ENCODE measurements at places on chromosomes 11 and 22. TPM values are rescaled to one million over a fixed set of nuclear protein-coding genes. Genes with fewer than 3 reads are reported as not detected.

The CLNS1A gene
- total RNA-seq = 387 TPM

The NPAS4 gene
- not detected for total RNA-seq

The DUSP8 gene
- 0.07 TPM for total RNA-seq

The UBQLN3 gene
- not detected for total RNA-seq

The AGBL2 gene
- 0.13 TPM for total RNA-seq

The RPS3 gene
- 2,311 TPM for total RNA-seq

The MUC5B gene
- 0.03 TPM for total RNA-seq

The OR10G7 gene
- not detected for total RNA-seq

The RFPL3 gene
- not detected for total RNA-seq

The OR5AR1 gene
- total RNA-seq = not detected

The PANX3 gene
- not detected for total RNA-seq

The PRAME gene
- total RNA-seq = 93.2 TPM

The OR10A2 gene
- total RNA-seq = not detected

The RIBC2 gene
- total RNA-seq = 1.1 TPM

The OR8D4 gene
- total RNA-seq = not detected

The C22orf42 gene
- total RNA-seq = not detected

The ELF5 gene
- total RNA-seq = not detected

The KCNJ1 gene
- total RNA-seq = not detected

The METTL15 gene
- total RNA-seq = 12.1 TPM

The UPK3A gene
- not detected for total RNA-seq

The AQP11 gene
- 0.48 TPM for total RNA-seq

The ART5 gene
- not detected for total RNA-seq

The TSPAN32 gene
- total RNA-seq = 0.30 TPM

The RAG2 gene
- not detected for total RNA-seq

The RTN4R gene
- 2.7 TPM for total RNA-seq

The CABP7 gene
- total RNA-seq = 0.07 TPM

The SHISA8 gene
- total RNA-seq = 8.8 TPM

The FREY1 gene
- 0.97 TPM for total RNA-seq

The CFAP68 gene
- 74.6 TPM for total RNA-seq

The TRIM6 gene
- 3.6 TPM for total RNA-seq

The EFCAB6 gene
- total RNA-seq = not detected

The PGA4 gene
- total RNA-seq = not detected

The NRXN2 gene
- total RNA-seq = not detected

The NRGN gene
- 9.1 TPM for total RNA-seq

The TBRG1 gene
- 42.9 TPM for total RNA-seq

The GLB1L2 gene
- total RNA-seq = under 0.01 TPM

The TRPT1 gene
- 37.4 TPM for total RNA-seq

The OVOL1 gene
- not detected for total RNA-seq

The TP53I11 gene
- total RNA-seq = 0.11 TPM

The ARHGAP8 gene
- total RNA-seq = not detected

The CTSW gene
- total RNA-seq = 0.24 TPM

The RIMBP3B gene
- 0.30 TPM for total RNA-seq

The CPT1B gene
- 12.5 TPM for total RNA-seq

The SYT9 gene
- total RNA-seq = 0.11 TPM
